Esophagus muscularis mucosa (tissue), 4 donors: ENCODE measurements at places on chromosomes 1 and 21.

- no peak for DNase-seq
Measured at GRCh38 chr1:3863231-3863935, 6.1 kb downstream of the DFFB start.

- DNase-seq, result no peak
Measured at GRCh38 chr1:63230722-63231121, 91.6 kb upstream of the FOXD3 start.

GRCh38 chr21:31110430-31110829, 72.2 kb upstream of the KRTAP19-8 start:
- no peak for DNase-seq

DNA sequence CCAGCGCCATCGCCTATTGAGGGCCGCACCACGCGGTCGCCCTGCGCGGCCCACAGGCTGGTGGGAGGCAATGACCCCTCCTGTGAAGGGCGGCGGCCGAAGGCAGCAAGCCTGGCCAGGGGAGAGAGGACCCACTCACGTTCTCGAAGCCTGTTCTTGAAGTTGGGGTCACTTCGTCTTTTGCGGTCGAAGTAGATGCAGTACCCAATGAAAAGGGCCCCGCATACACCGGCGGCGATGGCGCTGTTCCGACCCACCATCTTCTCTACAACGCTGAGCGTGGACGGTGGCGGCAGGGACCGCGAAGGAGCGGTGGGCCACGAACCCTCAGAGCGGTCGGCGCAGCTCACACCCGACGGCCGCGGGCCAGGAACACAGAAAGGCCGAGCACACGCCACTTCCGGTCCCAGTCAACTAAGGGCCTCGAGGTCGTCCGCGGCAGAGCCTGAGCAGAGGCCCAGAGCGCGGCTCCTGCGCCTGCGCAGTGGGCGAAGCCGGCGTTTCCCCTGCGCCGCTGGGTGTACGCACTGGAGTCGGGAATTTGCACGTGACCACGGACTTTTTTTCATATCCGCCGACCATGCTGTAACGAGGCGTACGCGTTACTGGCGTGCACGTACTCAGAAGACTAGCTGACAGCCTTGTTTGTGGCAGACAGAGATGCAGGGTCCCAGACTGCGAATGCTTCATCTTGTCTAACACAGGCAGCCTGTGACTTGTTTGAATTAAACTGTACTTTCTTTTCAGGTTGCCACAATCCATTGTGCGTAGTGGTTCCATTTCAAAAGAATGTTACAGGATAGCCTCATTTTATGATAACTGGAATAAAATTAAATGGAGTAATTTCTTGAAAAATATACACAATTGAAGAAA, at the start of gene TOMM20:
Gene TOMM20, minus strand, starts transcription at position 382 of the 873 bp plus-strand sequence. Its CDS starts 122 bp downstream, at position 260.
- peak; percentile 98 for DNase-seq

GRCh38 chr21:46161633-46162592, 6.5 kb upstream of the FTCD start:
- DNase-seq, result no peak

GRCh38 chr1:204928671-204929486, 58.2 kb downstream of the NFASC start:
- no peak for DNase-seq

- no peak for DNase-seq
Measured at GRCh38 chr1:161189036-161189435, 9.8 kb downstream of the ADAMTS4 start.

DNA sequence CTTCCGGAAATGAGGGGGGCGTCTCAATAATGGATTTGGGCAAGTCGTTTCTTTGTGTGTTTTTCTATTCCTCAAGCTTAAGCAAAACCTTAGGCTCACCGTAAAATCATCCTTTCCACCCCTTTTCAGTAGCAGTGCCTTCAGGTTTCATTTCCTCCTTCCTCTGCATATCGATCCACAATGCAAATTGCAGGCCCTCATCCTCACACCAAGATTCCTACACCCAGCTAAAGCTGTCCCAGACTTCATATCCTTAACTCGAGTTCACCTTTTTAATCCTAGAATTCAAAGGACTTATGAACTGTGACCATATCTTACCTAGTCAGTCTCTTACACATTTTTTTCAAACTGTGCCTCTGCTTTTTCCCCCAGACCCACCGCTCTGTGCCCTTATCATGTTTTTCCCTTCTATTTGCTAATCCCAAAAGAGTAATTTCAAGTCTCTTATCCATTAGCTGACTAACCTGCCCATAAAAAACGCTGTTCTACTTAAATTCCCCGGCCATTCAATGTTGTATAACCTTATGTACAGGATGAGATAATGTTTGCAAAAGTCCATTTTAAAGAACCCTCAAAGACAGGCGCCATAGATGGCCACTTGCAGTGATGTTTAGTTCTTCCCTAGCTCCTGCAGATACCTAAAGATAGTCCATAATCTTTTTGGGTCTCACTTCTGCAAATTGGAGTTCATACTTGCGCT, 1.5 kb downstream of the AKIRIN1 start:
- no peak for DNase-seq

GRCh38 chr1:165603810-165604209, 27.2 kb upstream of the MGST3 start:
- DNase-seq, result no peak

- DNase-seq, result no peak
Measured at GRCh38 chr1:236724506-236724905, 38.2 kb downstream of the ACTN2 start.

GRCh38 chr21:18146820-18147219, 97.8 kb upstream of the CHODL start:
- DNase-seq, result no peak

DNA sequence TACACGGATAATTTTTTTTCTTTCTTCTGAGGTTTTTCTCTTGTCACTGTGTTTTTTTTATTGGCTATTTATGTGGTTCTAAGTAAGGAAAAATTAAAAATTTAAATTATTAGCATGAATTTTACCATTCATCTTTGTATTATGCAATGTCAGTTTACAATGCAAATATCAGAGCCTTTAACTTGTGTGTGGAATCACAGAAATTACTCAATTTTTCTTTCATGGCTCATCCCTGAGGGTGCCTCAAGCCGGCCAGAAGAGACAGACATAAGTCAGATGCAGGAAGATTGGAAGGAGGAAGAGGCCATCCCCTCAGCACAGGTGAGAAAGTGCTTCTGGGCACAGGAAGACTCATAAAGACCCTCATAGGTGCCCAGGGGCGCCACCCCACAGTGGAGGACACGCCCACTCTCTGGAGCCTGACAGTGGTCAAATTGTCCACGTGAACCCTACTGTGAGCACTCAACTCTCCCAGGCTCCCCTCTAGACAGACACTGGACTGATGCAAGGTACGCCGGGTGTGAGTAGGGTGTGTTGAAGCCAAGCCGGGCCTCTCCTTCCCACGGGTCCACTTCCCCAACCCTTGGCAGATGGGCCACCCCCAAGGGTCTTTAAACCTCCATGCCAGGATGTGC, 9.5 kb upstream of the LDLRAP1 start:
- no peak for DNase-seq

DNA sequence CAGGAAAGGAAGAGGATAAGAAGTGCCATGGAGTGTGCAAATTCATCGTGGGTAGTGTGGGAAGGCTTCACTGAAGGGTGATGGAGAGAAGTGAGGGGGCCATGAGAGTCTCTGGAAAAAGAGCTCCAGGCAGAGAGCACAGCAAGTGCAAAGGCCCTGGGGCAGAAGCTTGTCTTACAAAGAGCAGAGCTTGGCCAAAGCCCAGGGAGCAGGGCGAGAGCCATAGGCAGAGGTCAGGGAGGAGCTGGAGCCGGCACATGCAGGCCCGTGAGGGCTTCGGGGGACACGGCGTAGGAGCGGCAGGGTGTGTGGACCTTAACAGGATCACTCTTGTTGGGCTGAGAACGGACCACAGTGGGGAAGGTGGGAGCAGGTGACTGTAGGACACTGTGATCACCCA, 83.7 kb upstream of the EDN2 start:
- no peak for DNase-seq

GRCh38 chr1:57553666-57554065, 129.8 kb upstream of the DAB1 start:
- peak; percentile 45 for DNase-seq

- no peak for DNase-seq
Measured at GRCh38 chr1:18644973-18645746, 14.5 kb downstream of the PAX7 start.

GRCh38 chr21:35070436-35070835, 21.3 kb upstream of the RUNX1 start:
- no peak for DNase-seq

DNA sequence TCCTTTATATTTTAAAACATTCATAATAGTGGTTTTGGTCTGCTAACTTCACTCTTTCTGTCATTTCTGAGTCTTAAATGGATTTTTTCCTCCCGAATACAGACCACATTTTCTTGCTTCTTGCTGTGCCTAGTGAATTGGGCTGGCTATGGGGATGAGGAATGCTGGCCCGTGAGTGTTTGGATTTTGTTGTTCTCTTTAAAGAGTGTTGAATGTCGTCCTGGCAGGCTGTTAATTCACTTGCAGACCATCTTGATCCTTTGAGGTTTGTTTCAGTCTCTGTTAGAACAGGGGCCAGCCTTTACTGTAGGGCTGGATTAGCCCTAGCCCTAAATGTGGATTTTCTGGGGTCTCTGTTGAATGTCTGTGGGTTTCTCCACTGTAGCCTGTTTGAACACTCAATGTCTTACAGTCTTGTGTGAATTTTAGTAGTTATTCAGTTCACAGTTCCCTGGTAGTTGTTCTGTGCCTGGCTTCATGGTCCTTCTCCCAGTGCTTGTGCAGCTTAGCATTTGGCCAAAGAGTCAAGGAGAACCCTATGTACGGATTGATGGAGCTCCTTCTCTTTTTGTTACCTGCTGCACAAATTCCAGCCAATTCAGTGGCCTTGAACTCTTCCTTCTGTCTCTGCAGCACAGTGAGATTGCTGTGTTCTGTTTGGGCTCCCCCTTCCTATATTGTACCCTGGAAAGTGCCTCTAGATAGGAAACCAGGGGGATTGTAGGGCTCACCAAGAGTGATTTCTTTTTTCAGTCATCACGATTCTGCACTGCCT, 95.7 kb downstream of the DYRK1A start:
- DNase-seq, result no peak

DNA sequence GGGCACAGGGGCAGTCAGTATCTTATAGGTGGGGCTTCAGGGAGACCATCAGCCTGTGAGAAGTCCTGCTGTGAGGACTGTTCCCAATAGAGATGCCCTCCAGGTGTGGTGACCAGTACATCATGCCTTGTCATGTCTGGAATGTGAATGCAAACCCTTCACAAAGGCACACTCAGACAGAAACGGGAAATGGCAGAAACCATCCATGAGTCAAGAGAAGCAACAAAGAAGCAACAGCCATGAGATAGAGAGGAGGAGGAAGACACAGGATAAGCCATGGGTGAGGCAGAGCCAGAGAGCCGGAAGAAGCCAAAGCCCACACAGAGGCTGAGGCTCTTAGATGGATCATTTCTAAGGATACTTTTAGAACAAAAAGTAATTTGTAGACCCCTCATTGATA, 20.1 kb upstream of the ZP4 start:
- no peak for DNase-seq

DNA sequence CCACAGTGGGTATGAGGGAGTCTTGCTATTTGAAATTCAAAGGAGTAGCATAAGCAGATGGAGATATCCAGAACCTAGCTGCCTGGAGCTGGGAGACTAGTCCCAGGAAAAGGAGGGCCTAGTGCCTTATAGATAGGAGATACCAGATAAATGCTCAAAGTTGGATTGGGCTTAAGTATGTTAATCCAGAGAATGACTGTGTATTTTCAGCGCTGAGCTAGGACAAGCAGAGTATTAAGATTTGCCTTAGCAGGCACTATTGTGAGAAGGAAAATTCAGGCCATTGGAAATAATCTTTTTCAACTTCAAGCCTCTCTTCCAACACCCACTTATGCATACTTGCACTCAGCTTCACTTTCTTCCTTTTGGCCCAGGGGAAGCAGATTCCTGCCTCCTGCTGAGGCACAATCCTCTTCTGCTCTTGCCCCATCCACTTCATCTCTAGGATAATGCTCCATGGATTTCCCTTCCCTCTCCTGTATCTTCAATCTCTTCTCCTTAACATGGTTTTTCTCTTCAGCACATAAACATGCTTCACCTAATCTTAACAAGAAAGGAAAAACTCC, 21.1 kb downstream of the PIK3C2B start:
- DNase-seq, result no peak

- peak; percentile 47 for DNase-seq
Measured at GRCh38 chr1:217373761-217374701, 256.9 kb downstream of the GPATCH2 start.

GRCh38 chr1:187092104-187092503, 263.4 kb downstream of the PLA2G4A start:
- DNase-seq, result no peak

DNA sequence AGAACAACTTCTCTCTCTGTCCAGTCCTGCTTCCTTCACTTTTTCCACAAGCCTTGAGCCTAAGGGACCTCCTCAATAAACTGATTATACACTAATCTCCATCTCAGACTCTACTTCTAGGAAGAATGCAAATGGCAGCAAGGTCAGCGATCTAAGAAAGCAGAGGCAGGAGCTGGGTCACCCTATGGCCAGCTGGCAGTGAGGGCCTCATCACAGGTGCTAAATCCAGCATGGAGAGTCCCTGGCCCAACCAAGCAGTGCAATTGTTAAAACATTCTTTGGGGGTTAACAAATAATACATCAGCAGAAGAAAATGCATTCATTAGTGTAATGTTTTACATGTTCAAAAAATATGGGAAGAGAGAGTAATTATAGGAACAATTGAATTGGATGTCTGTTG, 416.0 kb downstream of the SIPA1L2 start:
- DNase-seq, result no peak

GRCh38 chr1:112143871-112144441, 154.5 kb upstream of the KCND3 start:
- DNase-seq, result no peak

DNA sequence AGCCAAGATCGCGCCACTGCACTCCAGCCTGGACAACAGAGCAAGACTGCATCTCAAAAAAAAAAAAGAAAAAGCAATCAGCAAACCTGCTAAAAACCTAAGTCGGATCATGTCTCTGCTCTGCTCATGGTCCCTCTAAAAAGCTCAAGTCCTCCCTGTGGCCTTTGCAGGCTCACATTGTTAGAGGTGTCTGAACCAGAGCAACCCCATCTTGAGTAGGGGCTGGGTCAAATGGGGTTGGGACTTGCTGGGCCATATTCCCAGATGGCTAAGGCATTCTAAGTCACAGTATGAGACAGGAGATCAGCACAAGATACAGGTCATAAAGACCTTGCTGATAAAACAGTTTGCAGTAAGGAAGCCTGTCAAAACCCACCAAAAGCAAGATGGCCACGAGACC, 3.0 kb upstream of the DRAXIN start:
- DNase-seq, result no peak

DNA sequence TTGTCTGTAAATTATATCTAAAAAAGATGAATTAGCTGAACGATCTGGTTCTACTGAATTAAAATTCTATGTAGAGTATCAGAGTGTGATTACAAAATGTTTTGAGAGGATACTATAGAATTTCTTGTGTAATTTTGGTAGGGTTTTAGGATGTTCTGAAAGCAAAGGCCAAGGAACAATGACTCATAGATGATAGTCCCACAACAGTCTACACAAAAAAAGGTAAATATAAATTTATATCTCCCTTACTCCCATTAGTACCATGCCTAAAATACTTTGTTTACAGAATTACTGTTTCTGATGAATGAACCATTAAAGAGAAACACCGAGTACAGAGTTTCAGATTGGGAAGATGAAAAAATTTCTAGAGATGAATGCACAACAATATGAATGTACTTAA, 9.5 kb downstream of the EDEM3 start:
- DNase-seq, result no peak

GRCh38 chr1:44037154-44037553, 5.9 kb upstream of the SLC6A9 start:
- DNase-seq, result no peak
